IPS DF 19.7 (cell line): ENCODE measurements at places on chromosomes 5 and 9.

- DNase-seq: no peak
These were observed 632.7 kb downstream of the TLR4 start for GRCh38 chr9:118336943-118337330.

DNA sequence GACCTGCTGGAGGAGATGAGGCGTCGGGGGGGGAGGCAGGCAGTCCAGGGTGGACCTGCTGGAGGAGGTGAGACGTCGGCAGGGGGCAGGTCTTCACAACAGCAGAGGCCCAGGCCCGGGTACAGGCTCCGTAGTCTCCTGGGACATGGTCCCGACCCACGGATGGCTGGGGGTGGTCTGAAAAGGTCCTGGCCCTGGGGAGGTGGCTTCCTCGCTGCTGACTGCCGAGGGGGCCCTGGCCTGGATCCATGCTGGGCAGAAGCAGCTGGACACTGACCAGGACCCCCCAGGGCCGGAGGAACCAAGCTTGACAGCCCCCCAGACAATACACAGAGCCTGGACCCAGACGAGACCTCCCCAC lies 8.5 kb downstream of the EGFL7 start:
- no peak for DNase-seq

- no peak for DNase-seq
These were observed 9.0 kb downstream of the MTREX start for GRCh38 chr5:55316837-55317236.

DNA sequence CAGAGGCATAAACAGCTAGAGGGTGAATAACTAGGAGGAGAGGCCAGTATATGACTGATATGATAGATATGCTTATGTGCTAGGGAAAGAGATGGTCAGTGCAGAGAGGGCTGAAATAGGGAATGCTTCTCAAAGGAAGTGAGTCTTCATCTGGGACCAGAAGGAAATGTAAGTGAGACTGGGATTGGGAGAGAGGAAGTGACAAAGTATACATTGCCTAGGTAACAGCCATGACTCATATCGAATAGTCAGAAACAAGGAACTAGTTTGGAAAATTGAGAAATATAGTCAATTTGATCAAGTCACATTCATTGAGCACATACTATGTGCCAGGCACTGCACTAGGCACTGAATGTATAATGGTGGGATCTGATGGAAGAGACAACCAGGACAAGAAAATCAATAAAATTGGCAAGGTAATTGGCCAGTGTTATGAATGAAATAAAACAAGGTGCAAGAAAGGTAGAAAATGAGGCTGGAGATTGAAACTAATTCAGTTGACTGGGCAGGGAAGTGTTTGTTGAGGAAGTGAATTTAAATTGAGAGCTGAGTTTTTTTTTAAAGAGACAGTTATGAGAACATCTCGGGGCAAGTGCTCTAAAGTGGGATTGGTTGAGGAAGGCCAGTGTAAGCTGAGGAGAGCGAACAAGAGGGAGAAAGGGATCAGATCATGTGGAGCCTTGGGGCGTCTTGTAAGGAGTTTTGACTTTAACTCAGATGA lies 4.3 kb downstream of the ERAP2 start:
- no peak for DNase-seq

DNA sequence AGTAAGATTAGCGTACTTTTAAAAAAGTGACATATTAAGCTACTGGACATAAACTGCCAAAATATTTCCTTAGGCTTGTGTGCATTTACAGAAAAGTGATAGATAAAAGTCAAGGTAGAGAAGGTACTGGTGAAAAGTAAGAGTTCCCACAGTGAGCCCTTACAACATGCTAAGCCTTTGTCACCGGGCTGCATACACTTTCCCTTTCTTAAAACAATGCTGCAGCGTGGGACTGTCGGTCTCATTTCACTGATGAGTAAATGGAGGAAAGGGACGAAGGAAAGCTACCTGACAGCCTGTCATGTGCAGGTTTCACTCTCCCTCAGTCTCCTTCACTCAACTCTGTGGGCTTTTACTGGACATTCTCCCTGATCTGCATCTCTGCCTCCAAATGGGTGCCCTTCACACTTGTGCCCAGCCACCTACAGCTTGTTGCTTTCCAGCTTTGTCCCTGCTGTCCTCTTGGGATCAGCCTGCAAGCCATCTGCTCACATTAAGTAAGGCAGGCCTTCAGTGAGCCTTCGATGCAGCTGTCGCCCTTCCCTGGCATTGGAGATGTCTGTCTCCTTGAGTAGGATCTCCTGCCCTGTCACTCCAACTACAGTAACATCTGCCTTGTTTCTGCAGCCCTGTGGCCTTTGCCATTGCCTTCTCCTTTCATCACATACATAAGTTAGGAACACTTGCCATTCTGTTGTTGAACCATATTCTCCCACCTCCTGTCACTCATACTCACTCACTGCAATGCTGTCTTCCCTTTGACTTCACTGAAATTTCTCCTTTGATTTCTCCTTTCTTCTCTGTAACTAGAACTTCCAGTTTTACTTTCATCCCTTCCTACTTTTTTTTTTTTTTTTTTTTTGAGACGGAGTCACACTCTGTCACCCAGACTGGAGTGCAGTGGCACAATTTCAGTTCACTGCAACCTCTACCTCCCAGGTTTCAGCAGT lies 9.3 kb upstream of the ROPN1L start:
- DNase-seq: no peak

DNA sequence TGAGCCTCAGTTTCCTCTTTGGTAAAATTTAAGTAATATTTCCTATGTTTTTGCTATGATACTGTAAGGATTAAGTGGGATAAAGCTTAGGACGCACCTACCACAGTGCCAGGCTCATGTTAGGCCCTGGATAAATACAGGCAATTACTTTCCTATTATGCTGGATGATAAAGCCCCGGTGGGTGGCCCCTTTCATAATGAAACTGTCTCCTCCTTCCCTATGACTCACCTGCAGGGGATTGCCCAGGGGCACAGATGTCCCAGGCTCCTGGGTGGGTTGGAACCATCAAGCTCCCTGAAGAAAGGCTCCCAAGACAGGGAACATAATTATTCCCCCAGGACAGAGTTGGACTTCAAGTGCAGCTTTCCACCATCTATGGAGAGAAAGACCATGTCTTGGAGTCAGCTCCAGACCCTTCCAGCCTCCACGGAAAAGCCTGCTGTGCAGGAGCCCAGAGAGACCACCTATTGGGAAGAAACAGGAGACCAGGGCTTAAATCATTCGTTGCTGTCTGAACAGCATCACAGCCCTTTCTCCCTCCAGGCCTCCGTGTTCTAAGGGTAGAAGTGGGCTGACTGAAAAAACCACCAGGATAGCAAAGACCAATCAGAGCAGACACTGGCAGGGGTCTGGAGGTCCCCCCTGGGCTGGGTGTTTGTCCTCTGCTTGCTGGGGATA lies 43.2 kb upstream of the FOXE1 start:
- DNase-seq: no peak

DNA sequence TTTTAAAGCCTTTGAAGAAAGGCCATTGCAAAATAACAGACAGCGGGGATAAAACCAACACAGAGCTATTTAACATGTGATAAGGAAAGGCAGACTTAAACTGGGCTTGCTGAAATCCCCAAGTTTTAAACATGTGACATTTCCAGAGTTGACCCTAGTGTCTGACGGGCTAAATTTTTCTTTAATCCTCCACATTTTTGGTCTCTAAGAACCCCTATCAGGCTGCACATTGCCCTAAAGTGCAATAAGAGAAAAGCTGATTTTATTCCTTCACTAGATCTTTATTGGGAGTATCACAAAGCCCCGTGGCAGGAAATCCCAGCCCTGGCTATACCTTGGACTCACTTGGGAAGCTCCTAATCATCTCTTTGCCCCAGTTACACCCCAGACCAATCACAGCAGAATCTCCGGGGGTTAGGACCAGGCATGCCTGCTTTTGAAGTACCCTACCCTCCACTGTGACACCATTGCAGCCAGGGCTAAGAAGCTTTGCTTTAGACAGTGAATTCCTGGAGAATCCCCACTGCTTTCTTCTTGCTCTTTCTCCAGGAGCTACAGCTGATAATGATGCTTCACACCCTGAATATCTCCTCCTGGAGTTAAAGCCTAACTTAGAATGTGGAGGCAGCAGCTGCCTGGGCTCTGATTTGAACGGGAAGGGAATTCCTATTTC lies 20.1 kb upstream of the COL15A1 start:
- no peak for DNase-seq

DNA sequence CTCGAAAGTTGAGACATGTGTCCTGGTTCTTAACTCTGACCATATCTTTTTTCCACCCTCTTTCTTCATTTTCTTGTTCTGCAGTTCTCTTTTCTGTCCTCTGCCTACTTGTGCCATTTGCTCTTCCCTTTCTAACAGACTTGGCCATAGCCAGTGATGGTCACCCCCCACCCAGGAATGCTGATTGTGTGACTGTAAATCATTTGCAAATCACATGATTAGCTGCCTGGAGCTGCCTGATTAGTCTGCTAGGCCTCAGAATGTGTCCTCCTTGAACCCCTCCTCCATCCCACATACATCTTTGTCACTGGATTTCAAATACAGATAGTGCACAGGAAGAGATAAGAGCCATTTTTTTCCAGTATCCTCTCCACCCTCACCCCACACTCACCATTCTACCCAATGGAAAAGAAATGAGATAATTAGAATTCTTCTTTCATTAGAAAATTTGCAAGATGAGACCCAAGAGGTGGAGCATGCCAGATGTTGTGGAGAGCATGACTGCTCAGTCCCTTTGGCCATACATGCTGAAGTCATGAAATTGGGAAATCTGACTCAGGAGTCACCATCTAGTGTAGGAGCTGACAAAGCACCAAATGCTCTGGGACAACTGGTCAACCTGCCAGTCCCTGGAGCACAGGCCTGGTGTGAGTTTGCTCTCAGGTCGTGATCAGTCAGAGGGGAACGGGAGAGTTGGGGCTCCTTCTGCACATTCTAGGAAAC lies 538.2 kb downstream of the CCDC171 start:
- DNase-seq: no peak

DNA sequence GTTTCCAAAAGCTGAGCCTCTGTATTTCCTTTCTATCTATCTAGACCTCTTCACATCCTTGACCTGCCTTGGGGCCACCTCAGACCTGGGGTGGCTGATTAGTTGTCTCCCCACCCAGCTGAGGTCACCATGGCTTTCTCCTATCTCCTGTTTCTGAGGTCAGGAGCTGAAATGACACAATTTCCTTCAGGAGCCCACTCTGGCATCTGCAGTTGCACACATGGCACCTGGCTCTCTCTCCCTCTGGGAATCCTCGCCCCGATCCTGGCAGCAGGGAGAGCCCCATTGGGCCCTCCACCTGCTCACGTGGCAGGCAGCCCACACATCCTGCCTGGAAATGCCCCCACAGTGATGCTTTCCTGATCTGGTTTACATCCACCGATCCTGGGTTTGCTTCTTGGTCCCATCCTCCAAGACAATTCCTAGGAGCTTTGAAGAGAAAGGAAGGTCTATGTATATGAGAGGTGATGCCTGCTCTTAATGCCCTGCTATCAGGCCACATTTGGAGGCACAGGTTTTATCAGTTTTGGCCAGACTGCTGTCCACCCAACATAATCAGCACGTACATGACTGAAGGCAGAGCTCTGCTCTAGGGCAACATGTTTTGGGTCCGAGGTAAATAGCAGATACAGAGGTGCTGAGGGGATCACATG lies 53.7 kb downstream of the MARCHF3 start:
- DNase-seq: no peak

GRCh38 chr5:157204765-157205164 lies 24.1 kb downstream of the ITK start:
- no peak for DNase-seq

GRCh38 chr9:129624947-129625346 lies 1.0 kb upstream of the NTMT1 start:
- no peak for DNase-seq

GRCh38 chr5:177357146-177357458 lies 622 bp upstream of the RGS14 start:
- DNase-seq: no peak

DNA sequence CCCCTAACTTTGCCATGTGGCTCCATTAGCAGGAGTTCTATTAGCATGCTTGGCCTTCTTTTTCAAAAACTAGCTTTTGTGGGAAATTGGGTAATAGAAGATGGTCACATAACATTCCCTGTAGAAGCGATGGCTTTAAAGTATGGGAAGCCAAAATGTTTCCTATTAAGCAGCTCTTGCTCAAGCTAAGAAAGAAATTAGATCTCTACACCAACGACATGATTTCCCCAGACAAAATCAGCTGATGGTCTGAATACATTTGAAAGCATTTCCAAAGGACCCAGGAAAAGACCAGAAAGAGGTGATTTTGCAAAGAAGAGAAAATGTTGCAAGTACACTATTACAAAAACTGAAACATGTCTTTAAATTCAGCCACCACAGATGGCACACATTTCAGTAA lies 4.8 kb upstream of the NFIL3 start:
- DNase-seq: no peak

- no peak for DNase-seq
These were observed 533.3 kb downstream of the LRRC70 start for GRCh38 chr5:63111891-63112290.

- DNase-seq: no peak
These were observed 36.0 kb downstream of the FAM78A start for GRCh38 chr9:131240047-131240921.

GRCh38 chr5:73233053-73233460 lies 60.1 kb downstream of the TMEM174 start:
- no peak for DNase-seq

DNA sequence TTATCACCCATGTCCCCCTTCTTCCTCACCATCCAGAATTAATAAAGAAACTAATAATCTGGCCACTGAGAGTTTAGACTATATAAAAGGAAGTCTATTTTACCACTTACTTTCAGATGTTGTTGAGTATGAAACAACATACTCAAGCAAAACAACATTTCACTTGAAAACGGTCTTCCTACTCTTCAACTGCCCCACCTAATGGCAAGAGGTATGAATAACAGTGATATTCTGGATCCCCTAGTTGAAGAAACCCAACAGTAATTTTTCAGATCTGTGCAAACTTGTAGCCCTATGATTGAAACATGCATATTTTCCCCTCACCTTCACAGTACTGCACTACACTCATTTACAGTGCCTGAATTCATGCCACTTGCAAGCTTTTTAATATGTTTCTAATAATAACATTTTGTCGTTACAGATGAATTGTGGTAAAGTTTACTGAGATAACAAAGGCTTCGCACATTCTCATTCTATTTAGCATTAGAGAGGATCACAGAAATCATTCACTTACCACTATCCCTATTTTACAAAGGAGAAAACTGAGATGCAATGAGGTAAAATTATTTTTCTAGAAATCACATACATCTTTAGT lies 267.9 kb upstream of the PDE4D start:
- DNase-seq: no peak

DNA sequence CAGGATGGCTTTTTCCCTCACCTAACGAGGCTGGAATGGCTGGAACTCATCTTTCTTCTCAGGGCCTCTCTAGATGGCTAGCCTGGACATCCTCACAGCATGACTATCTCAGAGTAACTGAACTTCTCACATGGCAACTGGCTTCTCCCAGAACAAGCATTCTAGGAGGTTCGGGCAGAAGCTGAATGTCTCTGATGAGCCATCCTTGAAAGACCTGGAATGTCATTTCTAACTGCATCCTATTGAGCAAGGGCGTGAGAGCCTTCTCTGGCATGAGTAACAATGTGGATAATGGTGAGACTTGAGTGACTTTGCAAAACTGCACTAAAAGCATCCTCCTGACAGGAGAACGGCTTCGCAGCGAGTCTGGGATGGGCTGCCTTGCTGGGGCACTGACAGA lies 487.7 kb downstream of the MAT2B start:
- DNase-seq: no peak
